ENCODE measurements at places on chromosomes 2 and 18. TPM values are rescaled to one million over a fixed set of nuclear protein-coding genes. Genes with fewer than 3 reads are reported as not detected.

CPLX4 gene
- 2.4 TPM for total RNA-seq

SPHKAP gene
- 2.6 TPM for total RNA-seq

TANK gene
- total RNA-seq, result 134 TPM

ARHGAP15 gene
- 54.2 TPM for total RNA-seq

EFHD1 gene
- total RNA-seq, result 1.2 TPM

MGAT4A gene
- 16.4 TPM for total RNA-seq

KCNIP3 gene
- 12.5 TPM for total RNA-seq

IMPACT gene
- 63.3 TPM for total RNA-seq

UPP2 gene
- 0.24 TPM for total RNA-seq

SLC4A5 gene
- total RNA-seq, result 3.6 TPM

MATN3 gene
- total RNA-seq, result 4.1 TPM

GKN2 gene
- total RNA-seq, result 0.96 TPM

PELI1 gene
- total RNA-seq, result 28.4 TPM

RUFY4 gene
- total RNA-seq, result 13.7 TPM

SCN3A gene
- total RNA-seq, result 11.8 TPM

REG3G gene
- 1.7 TPM for total RNA-seq

RND3 gene
- total RNA-seq, result 222 TPM

CYTIP gene
- 18.8 TPM for total RNA-seq

ZBTB7C gene
- 1.7 TPM for total RNA-seq

GCG gene
- 2.4 TPM for total RNA-seq

TXNDC2 gene
- total RNA-seq, result 5.1 TPM

CDH7 gene
- total RNA-seq, result 6.5 TPM

C2orf78 gene
- 1.7 TPM for total RNA-seq

SERPINB3 gene
- 0.96 TPM for total RNA-seq

PRADC1 gene
- total RNA-seq, result 2.2 TPM

TUBB8B gene
- total RNA-seq, result not detected

AQP12B gene
- total RNA-seq, result 0.96 TPM

GRP gene
- not detected for total RNA-seq

CIB4 gene
- not detected for total RNA-seq

ADD2 gene
- total RNA-seq, result 3.4 TPM

MAP3K19 gene
- 5.3 TPM for total RNA-seq

CHAC2 gene
- 2.9 TPM for total RNA-seq

LCT gene
- 1.7 TPM for total RNA-seq

EFR3B gene
- 4.3 TPM for total RNA-seq

MAIP1 gene
- 12.8 TPM for total RNA-seq

MRPL19 gene
- total RNA-seq, result 43.8 TPM

COBLL1 gene
- total RNA-seq, result 46.9 TPM

POMC gene
- total RNA-seq, result 0.72 TPM

C1QL2 gene
- 0.48 TPM for total RNA-seq

THADA gene
- 65.0 TPM for total RNA-seq

EMX1 gene
- total RNA-seq, result 3.6 TPM

ALMS1 gene
- 36.4 TPM for total RNA-seq

TPO gene
- 6.0 TPM for total RNA-seq

UGP2 gene
- 511 TPM for total RNA-seq

FKBP1B gene
- total RNA-seq, result not detected

POTEC gene
- total RNA-seq, result 0.72 TPM

CCBE1 gene
- 2.4 TPM for total RNA-seq

VAPA gene
- total RNA-seq, result 168 TPM

ADGRF3 gene
- total RNA-seq, result 0.48 TPM

ANKRD30B gene
- 1.4 TPM for total RNA-seq

MROH2A gene
- total RNA-seq, result not detected

DOK6 gene
- total RNA-seq, result 13.7 TPM

SERPINB8 gene
- 25.3 TPM for total RNA-seq

TYMS gene
- 6.0 TPM for total RNA-seq

Data from umbilical cord (tissue), 2 donors.